Stimulated activated CD4-positive, alpha-beta T cell treated with anti-CD3 and anti-CD28 coated beads, TNF-alpha, amount 100 ng/mL, for 4 hours (primary cell): ENCODE measurements at places on chromosomes 2 and 18.

DNA sequence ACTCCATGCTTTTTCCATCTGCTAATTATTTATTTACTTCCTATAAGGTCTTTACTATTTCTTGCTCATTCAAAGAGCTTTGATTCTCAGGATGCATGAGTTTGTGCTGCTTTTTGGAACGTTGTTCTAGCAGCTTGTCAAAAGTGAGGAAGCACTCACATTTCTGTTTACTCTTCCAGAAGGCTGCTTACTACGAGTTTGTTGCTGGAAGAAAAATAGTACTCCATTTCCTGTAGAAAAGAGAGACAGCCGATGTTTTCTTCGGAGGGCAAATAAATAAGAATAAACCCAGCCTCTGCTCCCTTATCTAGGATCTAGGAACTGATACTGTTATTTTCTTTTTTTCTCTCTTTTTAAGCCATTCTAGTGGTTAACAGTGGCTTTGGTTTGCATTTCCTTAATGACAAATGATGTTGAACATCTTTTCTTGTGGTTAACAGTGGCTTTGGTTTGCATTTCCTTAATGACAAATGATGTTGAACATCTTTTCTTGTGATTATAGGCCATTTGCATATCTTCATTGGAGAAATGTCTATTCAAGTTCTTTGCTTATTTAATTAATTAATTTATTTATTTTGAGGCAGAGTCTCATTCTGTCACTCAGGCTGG, 20.5 kb downstream of the CYP27A1 start:
- no peak for DNase-seq

- no peak for DNase-seq
Observed at GRCh38 chr18:37368110-37368954, 197.3 kb downstream of the CELF4 start.

GRCh38 chr2:60119778-60120177, 433.7 kb downstream of the BCL11A start:
- DNase-seq: no peak

DNA sequence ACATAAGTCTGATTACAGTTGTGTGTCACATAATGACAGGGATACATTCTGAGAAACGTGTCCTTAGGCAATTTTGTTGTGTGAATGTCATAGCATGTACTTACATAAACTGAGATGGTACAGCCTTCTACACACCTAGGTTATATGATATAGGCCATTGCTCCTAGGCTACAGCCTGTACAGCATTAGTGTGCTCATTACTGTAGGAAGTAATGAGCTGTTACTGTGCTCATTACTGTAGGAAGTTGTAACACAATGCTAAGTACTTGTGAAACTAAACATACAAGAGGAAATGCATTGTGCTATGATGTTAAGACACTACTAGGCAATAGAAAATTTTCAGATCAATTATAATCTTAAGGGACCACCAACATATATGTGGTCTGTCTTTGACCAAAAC, 72.8 kb downstream of the UPP2 start:
- DNase-seq: no peak

- DNase-seq: no peak
Observed at GRCh38 chr2:72959995-72960981, 43.0 kb downstream of the EMX1 start.

DNA sequence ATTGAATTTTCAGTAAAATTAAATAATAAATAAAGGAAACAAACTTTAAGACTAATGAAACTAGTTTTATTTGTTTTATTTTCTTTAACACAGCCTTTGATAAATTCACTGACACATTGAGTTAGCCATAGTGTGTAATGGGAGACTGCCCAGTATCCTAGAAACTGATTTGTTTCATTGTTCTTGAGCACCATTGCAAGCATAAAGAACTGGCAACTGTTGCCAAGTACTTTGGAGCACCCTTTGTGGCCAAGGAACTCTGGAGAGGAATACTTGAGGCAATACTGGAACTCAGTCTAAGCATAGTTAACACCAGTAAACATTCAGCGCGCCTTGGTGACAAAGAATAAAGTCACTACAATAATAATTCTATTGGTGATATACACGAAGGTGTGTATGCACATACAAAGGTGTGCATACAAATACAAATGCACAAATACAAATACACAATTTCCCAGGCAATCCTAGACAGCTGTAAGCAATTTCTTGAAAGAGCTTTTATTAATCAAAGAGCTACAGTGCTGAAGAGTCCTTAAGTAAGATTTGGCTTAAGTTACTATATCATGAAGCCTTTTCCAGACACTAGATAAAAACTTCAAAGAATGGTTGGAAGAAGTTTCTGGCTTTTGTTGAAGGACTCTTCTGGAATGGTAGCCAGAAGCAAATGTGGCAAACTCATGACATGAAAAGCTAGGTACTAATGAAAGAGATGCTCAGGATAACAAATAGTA, 1371.2 kb downstream of the LRP1B start:
- DNase-seq: no peak

DNA sequence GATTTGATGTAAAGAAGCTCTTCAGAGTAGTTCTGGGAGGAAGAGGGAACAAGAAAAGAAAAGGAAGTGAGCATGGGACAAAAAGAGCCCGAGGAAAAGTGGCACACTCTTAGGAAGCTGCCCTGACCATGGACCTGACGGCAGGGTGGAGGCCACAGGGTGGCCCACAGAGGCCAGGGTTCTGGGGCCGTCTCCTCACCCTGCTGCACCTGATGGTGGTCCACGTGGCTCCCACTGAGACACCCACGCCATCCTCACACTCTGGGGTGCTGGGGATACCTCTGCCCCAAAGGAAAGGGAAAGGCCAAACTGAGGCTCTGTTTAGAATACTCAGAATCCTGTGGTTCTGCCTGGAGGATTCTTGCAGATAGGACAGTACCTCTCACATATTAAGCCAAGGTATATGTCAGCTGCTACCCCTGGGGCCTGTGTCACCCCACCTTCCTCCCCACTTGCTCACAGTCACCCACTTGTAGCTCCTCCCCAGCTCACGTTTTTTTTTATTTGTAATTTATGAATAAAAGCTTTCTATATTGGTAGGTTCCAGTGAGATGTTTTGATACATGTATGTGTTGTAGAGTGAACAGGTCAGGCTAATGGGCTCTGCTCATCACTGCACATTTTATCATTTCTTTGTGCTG, 171.1 kb downstream of the LDLRAD4 start:
- DNase-seq: no peak

GRCh38 chr2:223536546-223536945, 65.6 kb downstream of the SCG2 start:
- DNase-seq: no peak

- DNase-seq: no peak
Observed at GRCh38 chr18:44804033-44804432, 123.3 kb downstream of the SETBP1 start.

GRCh38 chr2:32067549-32067948, 4.2 kb downstream of the SPAST start:
- DNase-seq: no peak

DNA sequence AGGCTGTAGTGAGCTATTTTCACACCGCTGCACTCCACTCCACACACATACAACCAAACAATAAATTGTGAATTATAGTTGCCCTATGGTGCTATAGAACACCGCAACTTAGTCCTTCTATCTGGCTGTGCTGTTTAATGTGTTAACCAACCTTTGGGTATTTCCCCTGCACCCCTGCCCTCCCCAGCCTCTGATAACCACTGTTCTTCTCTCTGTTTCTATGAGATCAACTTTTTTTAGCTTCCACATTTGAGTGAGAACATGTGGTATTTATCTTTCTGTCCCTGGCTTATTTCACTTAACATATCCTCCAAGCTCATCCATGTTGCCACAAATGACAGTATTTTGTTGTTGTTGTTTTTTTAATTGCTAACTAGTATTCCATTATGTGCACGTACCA, 32.5 kb downstream of the TET3 start:
- no peak for DNase-seq

- no peak for DNase-seq
Observed at GRCh38 chr2:118148133-118148532, 59.9 kb downstream of the INSIG2 start.

DNA sequence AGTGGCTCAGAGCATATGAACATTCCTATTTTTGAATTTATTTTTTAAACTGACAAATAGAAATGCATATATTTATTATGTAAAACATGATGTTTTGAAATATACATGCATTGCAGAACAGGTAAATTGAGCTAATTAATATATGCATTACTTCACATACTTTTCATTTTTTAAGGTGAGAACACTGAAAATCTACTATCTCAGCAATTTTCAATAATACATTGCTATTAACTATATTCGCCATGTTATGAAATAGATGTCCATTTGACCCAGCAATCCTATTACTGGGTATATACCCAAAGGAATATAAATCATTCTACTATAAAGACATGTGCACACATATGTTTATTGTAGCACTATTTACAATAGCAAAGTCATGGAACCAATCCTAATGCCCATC, 717.7 kb upstream of the PIK3C3 start:
- DNase-seq: no peak

GRCh38 chr2:55141572-55142413, 90.3 kb downstream of the CLHC1 start:
- no peak for DNase-seq

- no peak for DNase-seq
Observed at GRCh38 chr2:1730015-1730927, 14.0 kb downstream of the PXDN start.

GRCh38 chr2:206530727-206531126, 87.4 kb downstream of the ADAM23 start:
- DNase-seq: no peak

GRCh38 chr2:26979741-26980140, 9.3 kb downstream of the MAPRE3 start:
- DNase-seq: no peak

- no peak for DNase-seq
Observed at GRCh38 chr2:136328207-136328795, 210.4 kb upstream of the CXCR4 start.

DNA sequence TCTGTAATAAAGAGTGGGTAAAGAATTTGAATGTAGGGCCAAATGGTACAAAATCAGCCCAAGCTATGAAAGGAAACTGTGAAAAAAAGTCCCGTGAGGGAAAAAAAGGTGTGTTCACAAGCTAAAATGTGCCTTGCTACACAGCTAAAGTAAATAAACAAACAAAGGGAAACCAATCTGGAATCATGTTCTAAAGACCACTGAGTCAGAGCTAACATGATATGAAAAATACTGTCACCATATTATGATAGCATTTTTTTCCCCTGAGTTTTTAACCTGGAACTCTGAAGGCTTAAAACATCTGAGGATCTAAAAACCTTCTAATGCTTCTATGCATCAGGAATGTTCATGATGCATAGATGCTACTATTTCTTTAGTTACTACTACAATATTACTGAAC, 58.8 kb downstream of the SCN1A start:
- no peak for DNase-seq

- no peak for DNase-seq
Observed at GRCh38 chr18:49924293-49924983, 111.1 kb upstream of the ACAA2 start.

- no peak for DNase-seq
Observed at GRCh38 chr2:216596980-216597509, 36.2 kb upstream of the IGFBP2 start.

- no peak for DNase-seq
Observed at GRCh38 chr2:141364821-141365220, 766.0 kb downstream of the LRP1B start.

GRCh38 chr18:50737127-50737526, 82.7 kb downstream of the MRO start:
- DNase-seq: no peak

GRCh38 chr2:232545511-232546375, 4.6 kb downstream of the TIGD1 start:
- DNase-seq: no peak

DNA sequence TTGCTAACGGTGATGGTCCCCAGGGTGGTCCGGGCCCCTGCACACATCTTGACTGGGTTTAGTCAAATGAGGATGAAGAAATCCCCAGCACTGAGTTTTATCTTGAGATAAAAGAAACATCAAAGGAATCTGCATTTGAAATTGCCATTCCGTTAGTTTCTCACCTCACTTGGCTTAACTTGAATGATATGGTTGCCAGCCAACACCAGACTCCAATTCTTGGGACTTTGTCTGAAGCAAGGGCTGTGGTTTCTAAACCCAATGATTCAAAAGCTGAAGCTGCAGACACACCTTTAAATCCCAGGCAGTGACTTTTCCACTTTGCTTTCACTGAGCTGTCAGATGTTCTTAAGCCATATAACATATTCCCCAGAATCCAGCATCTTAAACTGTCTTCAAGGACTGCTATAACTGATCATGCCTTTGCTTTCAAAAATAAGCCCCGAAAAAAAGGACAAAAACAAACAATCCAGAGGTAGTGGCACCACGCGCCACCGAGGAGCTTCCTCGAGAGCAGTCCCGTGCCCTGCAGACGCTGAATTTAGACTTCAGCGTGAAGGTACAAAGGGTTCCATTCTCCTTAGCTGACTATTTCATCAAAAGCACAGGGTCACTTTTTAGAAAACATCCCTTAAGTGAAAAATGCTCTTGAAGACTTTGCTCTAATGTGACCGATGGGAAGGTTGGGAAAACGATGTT, 189.3 kb downstream of the HDAC4 start:
- DNase-seq: no peak

GRCh38 chr2:216830346-216830745, 29.5 kb downstream of the TNP1 start:
- no peak for DNase-seq

DNA sequence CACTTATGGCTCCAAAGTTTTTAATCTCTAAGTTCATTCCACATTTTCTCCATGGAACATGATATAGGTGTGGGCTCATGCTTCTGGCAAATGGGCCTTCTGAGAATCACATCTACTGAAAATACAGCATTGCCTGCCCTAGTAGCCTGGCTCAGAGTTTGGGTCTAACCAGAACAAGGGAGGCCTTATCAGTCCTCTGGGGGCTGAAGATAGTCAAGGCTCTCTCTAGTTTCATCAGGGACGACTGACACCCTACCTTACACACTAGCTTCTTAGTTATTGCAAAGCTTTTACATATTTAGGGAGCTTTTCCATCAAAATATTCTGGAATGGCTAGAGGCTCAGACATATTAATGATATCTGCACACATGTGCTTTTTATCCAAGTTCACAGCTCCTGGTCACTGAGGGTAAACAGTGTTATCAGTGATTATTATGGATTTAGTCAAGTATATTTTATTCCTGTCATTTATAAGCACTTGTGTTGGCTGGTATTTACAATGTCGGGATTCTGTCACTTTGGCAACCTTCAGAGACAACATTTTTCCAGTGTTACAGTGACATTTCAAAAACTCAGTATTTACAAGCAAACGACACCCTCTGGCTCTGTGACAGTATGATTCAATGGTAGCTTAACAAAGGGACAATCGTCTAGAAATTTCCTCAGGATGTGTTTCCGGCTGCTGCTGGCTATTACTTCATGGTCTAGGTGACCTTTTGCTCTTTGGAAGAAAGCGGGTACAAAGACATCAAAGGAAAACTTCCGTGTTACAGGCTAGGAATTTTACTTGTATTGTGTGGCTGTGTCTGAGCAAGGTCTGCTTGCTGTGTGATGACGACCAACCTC, 200.6 kb downstream of the TCF4 start:
- DNase-seq: no peak

- no peak for DNase-seq
Observed at GRCh38 chr18:69674292-69674877, 273.3 kb downstream of the CD226 start.

DNA sequence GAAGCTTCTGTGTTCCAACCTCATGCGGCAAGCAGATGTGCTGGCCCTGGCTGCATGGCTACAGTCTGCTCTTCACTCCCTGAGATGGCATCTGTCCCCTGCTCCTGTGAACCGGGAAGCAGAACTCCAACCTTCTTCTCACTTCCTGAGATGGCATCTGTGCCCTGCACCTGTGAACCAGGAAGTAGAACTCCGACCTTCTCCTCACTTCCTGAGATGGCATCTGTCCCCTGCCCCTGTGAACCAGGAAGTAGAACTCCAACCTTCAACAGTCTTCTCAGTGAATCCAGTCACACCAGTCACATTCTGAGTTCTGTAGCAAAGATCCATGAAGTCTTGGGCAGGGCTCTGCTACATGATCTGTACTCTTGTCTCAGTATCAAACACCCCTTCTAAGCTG, 887.2 kb upstream of the KLHL29 start:
- DNase-seq: no peak
